Osteoblast (primary cell): ENCODE measurements at places on chromosomes 16 and 17. TPM values are rescaled to one million over a fixed set of nuclear protein-coding genes. Genes with fewer than 3 reads are reported as not detected.

DNA sequence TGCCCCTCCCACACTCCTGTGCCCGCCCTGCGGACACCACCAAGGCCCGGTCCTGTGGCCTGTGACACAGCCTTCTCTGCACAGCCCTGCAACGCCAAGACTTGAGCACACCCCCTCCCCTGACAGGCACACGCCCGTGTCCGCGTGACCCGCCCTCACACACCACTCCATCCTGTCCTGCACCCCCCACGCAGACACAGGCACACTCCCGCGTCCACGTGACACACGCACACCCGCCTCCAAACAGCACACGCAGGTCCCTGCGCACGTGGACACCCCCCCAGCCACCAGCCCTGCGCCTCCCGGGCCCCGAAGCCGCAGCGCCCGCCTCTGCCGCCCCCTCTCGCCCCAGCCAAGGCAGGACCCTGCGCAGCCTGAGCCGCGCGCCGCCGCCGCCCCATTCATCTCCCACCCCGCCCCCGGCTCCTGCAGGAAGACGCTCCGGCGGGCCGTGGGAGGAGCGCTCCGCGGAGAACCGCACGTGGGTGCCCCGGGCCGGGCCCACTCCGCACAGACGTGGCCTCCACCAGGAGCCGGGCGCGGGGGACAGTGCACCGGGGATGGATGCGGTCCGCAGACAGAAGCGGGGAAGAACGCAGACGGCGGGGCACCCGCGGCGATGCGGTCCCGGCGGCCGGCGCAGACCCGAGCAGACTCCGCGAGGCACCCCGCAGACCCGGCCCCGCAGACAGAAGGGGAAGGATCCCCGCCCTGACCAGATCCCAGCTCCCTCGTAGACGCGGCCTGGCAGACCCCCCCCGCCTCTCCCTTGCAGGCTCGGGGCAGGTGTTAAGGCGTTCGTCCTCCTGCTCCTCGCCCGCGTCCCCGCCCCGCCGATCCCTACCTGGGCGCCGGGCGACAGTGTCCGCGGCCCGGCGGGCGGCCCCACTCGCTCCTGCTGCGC is 506 bp downstream of the CAMKK1 start:
- peak; percentile 96 for DNase-seq

DNA sequence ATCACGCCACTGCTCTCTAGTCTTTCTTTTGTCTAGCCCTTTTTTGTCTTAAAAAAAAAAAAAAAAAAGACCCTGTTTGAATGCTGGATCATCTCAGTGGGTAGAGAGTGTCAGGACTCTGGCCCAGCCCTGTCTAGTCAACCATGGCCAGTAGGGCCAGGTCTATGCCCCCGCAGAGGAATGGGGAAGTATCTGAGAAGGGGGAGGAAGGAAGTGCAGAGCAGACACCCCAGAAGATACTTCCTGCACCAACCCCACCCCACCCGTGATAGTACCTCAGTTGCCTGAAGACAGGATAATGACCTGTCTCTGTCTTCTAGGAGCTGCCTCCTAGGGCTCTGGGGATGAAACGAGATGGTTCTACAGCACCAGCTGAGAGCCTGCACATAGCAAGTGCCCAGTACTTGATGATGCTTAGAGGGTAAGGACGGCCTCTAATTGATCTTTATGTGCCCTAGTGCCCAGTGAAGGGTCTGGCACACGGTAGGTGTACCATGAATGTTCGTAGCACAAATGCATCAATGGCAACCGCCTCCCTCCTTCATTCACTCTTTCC is 55.4 kb downstream of the ABAT start:
- no peak for DNase-seq

DNA sequence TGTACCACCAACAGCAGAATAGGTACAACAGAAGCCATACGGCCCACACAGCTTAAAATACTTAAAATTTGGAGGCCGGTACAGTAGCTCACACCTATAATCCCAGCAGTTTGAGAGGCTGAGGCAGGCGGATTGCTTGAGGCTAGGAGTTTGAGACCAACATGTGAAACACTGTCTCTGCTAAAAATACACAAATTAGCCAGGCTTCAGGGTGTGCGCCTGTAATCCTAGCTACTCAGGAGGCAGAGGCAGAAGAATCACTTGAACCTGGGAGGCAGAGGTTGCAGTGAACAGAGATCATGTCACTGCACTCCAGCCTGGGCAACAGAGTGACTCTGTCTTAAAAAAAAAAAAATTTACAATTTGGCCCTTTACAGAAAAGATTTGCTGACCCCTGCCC is 17.0 kb downstream of the GFOD2 start:
- DNase-seq, result no peak

GRCh38 chr16:27398894-27399853 is 2.8 kb upstream of the IL21R start:
- DNase-seq, result no peak

DNA sequence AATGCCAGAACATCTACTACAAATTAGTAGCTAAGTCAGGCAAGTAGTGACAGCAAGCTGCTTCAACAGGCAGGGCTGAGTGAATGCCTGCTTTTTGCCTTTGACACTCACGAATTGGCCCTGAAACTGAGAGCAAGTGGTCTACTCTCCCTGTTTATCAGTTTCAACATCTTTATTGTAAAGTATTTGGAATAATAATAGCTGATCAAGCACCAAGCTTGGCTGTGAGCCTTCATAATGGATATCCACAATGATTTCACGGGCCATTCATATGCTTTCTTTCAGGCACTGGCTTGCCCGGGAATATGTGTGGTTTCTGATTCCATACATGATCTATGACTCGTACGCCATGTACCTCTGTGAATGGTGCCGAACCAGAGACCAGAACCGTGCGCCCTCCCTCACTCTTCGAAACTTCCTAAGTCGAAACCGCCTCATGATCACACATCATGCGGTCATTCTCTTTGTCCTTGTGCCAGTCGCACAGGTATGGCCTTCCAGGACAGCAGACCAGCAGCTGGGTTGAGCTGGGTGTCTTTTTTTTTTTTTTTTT is 5.2 kb downstream of the TLCD3A start:
- DNase-seq, result no peak

GRCh38 chr17:20067711-20068110 is 58.6 kb downstream of the SPECC1 start:
- no peak for DNase-seq

DNA sequence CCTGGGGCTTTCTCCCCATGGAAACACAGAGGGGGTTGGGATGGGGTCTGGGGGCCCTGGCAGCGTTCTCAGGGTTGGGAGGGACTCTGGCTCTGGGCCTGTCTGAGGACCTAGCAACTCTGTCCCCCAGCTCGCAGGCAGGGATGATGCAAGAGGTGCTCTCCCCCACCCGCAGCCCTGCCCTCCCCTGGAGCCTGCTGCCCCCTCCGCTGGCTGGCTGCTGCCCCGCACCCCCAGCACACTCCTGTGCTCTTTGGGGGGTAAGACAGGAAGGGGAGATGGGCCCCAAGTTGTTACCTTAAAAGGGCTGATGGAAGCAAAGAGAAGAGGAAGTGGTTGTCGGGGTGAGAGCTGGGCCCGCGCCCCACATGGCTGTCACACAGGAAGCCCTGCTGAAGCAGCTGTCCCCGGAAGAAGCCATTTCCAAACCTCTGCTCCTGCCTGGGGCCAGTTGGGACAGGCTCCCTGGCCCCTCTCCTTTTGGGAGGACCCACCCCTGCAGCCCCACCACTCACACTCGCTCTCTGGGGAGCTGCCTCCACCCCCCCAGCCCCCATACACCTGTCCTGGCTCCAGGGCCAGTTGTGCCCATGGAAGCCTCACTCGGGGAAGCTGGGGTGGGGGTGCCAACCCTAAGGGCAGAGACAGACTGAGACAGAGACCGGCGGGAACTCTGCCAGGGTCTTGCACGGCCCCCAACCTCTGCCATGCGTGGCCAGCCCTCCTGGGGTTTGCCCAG is 2.5 kb downstream of the CORO1A start:
- DNase-seq, result peak; percentile 63

DNA sequence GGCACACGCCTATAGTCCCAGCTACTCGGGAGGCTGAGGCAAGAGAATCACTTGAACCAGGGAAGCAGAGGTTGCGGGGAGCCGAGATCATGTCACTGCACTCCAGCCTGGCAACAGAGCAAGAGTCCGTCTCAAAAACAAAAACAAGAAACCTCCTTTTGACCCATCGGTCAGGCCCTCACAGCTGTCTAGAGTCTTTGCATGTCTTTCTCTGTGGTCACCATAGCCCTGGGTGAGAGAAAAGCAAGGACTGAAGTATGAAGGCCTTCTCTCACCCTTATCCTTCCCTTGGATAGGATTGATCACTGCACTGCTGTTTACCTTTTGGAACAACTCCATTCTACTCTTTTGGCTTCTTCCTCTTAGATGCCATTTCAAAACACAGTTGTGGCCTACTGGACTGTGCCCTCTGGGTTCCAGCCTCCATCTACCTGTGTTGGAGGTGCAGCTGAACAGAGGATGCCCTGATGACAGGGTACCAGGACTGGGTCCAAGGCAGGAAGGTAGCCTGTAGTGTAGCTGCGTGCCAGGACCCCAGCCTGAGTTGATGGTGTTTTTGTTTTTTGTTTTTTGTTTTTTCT is 37.1 kb downstream of the LDHD start:
- DNase-seq, result no peak

DNA sequence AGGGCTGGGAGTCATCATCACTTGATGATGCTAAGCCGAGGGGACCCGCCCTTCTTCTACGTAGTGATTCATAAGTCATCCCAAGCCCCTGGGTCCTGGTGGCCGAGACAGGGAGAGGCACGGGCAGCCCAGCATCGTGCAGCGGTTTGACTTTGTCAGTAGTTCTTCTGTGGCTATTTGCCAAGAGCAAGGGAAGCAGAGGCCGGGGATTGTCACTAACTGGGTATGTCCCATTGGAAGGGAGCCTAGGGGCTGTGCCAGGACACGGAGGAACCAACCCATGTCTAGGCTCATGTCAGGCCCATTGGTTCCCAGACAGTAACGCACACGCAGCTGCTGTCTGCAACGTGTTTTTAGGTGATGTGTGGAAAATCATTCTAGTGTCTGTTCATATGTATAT is 58.5 kb downstream of the ATP2C2 start:
- no peak for DNase-seq

DNA sequence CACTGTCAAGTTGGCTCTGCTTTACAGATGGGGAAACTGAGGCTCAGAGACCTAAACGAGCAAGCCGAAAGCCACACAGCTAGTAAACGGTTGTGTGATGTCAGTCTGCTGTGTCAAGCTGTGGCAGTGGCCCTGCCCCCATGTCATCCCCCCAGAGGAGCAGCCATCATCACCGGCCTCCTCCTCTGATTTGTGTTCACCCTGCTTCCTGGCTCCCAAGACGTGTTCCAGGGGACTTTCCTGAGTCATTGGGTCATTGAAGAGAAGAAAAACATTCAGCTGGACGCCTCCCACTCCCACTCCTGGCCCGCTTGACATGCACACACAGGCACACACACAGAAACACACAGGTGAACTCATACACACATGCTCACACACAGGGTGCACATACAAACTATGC is 54.0 kb upstream of the CIBAR2 start:
- DNase-seq, result peak; percentile 76

DNA sequence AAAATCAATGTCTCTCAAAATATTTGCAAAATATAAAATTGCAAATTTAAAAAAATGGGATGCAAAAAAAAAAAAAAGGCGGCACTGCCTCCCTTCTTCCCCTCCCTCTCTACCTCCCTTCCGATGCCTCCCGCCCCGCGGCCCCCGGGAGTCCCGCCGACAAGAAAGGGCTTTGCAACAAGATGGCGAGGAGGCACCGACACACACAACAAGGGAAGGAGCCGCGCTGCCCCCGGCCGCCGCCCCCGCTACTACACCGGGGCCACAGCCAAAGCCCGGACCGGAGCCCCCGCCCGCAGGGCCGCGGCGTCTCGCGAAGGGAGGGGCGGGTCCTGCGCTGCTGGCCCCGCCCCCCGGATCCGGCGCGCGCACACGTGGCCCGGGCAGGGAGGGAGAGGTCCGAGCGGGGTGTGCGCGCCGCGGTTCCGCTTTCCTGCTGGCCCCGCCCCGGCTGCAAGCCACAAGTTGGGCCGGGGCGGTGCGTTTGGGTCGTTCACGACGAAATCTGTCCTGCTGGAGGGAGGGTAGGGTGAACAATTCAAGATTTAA is at the start of gene MNT:
Gene MNT, minus strand, starts transcription at position 184 of the 549 bp plus-strand sequence. CDS start 348 bp downstream, outside the sequence.
- DNase-seq, result peak; percentile 99

DNA sequence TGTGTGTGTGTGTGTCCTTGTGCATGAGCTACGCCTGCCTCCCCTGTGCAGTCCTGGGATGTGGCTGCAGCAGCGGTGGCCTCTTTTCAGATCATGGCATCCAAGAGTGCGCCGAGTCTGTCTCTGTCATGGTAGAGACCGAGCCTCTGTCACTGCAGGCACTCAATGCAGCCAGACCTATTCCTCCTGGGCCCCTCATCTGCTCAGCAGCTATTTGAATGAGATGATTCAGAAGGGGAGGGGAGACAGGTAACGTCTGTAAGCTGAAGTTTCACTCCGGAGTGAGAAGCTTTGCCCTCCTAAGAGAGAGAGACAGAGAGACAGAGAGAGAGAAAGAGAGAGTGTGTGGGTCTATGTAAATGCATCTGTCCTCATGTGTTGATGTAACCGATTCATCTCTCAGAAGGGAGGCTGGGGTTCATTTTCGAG is 22.5 kb downstream of the STAT5A start:
- DNase-seq, result peak; percentile 48

GRCh38 chr16:86511317-86512161 is 1.2 kb downstream of the FOXF1 start:
- peak; percentile 90 for DNase-seq

DNA sequence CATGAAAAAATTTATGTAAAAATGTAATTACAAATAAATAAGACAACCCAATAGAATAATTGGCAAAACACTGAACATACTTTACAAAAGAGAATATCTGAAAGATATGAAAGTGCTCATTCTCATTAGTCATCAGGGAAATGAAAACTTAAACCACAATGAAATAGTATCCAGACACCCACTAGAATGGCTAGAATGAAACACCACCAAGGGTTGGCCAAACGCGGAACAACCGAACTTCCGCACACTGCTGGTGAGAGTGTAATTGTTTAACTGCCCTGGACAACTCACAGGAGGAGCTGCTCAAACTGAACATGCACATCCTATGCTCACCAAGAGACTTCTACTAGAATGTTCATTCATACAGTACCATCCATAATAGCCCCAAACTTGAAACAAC is 5.8 kb upstream of the ZDHHC7 start:
- DNase-seq, result peak; percentile 91

DNA sequence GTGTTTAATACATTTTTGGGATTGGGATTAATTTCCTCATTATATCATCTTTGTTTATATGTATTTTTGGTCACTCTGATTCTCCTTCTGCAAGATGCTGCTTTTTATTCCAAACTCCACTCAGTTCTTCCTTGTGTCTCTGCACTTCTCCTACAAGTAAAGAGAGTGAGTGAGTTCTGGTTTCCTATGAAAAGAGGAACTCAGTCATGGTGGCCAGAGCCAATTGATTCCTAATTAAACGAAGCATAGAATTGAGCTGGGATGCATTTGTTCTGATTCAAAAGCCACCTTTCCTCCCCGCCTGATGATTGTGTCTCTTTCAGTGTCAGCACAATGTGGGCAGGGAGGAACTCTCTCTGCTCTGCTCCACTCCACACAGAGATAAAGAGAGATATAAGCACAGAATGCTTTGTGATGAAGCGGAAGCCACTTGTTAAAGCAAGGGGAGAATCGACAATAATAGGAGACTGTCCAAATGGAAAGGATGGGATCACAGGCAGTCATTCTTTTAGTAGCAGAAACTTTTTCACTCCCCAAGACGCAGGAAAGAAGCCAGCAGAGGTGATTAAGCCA is 121.3 kb upstream of the GOT2 start:
- no peak for DNase-seq

- DNase-seq, result peak; percentile 84
These were observed 18.8 kb downstream of the TNRC6A start for GRCh38 chr16:24748242-24748641.

Gene TBC1D24
- 15.9 and 16.6 TPM in 2 replicates for total RNA-seq

Gene RGS11
- total RNA-seq, result 0.36 and 0.59 TPM in 2 replicates

Gene RAB26
- 0.36 and 0.59 TPM in 2 replicates for total RNA-seq

Gene CNTNAP1
- 18.6 and 19.2 TPM in 2 replicates for total RNA-seq

Gene MRPL10
- total RNA-seq, result 32.7 and 35.8 TPM in 2 replicates

Gene CEP112
- total RNA-seq, result 8.3 and 10.6 TPM in 2 replicates
